ENCODE measurements at places on chromosomes 6 and 20.

GRCh38 chr20:33257237-33257636 lies 21.4 kb downstream of the BPIFA1 start:
- no peak for DNase-seq

DNA sequence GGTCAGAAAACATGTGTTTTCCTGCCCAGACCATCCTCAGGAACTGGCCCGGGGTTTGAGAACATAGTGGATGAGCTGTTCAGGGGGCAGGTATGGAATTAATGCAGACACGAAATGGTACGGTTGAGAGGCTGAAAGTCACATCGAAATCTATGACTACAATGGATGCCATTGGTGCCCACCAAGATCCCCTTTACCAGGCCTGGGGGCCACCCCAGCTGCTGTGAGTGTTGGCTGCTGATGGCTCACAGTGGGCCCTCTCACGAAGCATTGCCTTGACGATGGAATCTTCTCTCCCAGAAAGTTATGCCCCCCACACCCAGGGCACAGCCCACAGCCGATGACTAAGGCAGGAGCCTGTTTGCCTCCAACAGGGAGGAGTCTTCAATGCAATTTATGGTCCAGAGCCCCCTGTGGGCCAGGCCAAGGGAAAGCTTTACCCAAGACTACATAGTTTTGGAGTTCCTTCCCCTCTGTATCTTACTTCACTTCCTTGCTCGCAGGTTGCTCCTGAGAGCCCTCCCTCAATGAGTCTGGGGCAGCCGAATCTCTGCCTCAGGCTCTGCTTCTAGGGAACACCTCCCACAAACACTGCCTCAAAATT lies 92.6 kb downstream of the BFSP1 start:
- no peak for DNase-seq

GRCh38 chr6:26272171-26272637 lies 92.8 kb upstream of the BTN3A2 start:
- no peak for DNase-seq

DNA sequence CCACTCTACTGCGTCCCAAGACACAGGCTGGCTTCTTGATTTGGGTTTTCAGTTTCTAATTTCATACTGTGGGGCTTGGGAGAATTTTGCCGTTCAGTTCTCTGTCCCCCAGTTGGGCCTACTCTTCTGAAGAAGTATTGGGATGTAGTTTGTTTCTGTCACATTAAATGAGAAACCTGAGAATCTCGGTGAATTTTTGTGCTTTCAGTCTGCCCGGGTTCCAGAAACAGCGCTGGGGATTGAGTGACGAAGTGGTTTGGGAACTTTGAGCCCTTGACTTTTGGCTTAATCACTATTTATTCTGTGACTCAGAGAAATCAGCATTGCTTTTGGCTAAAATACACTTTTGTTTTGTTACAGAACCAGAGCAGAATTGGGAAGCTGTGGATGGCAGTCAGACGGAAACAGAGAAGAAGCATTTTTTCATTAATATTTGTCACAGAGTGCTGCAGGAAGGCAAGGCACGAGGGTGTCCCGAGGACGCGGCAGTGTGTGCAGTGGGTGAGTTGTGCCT lies 74.0 kb downstream of the IGF2R start:
- DNase-seq = no peak

DNA sequence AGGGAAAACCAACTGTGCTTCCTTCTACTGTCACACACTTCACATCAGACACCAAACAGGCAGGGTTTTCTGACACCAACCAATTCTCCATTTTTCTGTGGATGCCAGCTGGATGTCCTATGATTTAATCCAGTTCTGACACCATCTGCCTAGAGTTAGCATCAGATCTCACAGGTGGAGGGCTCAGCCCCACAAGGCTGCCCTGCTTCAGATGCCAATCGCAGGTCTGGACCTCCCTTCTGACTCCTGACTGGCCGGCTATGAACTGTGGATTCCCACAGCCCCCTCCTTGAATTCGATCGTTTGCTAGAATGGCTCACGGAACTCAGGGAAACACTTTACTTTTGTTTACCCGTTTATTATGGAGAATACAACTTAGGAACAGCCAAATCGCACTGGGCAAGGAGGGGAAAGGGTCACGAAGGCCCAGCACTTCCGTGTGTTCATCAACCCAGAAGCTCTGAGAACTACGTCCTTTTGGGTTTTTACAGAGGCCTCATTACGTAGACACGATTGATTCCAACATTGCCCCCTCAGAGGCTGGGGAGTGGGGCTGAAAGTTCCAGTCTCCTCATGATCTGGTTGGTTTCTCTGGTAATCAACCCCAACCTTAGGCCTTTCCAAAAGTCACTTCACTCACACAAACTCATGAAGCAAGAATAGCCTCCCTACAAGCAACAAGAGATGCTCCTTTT lies 25.4 kb upstream of the MAS1 start:
- DNase-seq = no peak

- DNase-seq = no peak
Measured at GRCh38 chr6:116165596-116165995, 39.7 kb upstream of the COL10A1 start.

DNA sequence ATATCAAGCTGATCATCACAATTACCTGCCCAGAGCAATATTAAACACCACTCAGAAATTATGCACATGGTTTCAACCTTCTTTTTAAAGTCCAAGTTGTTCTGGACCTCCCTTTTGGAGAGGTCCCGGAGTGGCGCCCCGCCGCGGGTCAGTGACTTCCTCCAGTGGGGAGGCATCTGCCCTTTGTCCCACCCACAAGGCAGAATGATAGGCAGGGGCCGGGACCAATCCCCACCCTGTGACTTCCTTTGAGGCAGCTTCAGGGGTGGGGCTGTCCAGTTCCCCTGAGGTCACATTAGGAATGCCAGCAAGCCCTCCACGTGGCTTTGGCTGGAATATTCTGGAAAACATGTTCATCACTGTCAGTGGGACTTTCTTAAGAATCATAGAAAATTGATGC lies 207.0 kb downstream of the ANKRD60 start:
- DNase-seq = no peak

All from left renal cortex interstitium (tissue), 4 donors.